HFFc6 (cell line): ENCODE measurements at places on chromosomes 1 and 21. TPM values are rescaled to one million over a fixed set of nuclear protein-coding genes. Genes with fewer than 3 reads are reported as not detected.

DNA sequence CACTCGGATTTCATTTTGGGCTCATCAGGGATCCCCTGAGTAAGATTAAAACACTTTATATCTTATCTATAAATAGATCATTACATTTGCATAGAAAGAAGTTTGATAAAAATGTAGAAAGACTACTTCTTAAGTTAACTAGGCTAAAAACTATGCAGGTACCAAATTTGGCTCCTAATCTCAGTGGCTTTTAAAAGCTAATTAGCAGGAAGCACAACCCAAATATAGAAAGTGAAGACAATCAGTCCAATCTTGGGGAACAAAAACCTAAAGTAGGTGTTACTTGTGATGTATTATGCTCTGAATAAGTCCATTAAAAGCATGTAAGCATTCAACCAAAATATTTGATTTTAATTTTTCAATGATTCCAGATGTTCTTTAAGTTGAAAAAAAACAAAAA, 35.4 kb downstream of the SMYD3 start:
- no peaks in the 10 kb centered on the region for H3K36me3 ChIP-seq
- H3K4me3 ChIP-seq: no peak overlapping the region

The OR6N1 gene
- total RNA-seq: not detected in 3 replicates

- H3K4me1 ChIP-seq: no peaks in the 10 kb centered on the region
- H3K27ac ChIP-seq: no peak overlapping the region
- no peaks in the 10 kb centered on the region for H3K27me3 ChIP-seq
- no peak overlapping the region for H3K4me3 ChIP-seq
Measured at GRCh38 chr1:90384193-90384592, 332.9 kb downstream of the BARHL2 start.

The NCSTN gene
- total RNA-seq: 111 to 149 TPM (median 133 TPM) in 3 replicates

DNA sequence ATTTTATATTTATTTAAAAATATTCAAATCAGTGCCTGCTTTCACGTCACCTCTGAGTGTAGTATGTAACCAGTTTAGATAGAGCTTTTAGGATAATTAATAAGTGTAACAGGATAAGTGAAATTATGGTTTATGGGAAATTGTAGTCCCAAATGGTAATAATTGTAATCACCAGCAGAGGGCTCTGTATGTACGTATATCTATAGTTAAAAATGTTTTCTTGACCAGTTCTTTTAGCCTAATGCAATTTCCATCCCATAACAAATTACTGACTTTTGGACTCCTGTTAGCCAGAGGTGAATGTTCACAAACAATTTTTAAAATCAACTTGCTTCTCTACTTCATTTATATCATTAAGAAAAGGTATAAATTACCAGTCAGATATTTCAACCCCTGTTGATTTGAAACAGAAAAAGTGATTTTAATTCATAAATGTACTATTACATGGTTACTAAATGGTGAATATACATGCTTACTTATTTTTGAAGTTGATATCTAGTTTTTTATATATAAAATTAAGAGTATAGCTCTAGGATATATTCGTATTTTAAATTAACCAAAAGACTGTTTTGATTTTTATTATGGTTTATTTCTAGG, 25.3 kb downstream of the SLC30A7 start:
- H3K4me3 ChIP-seq: no peak overlapping the region
- peak; percentile 55 for DNase-seq
- peaks cover 13% of the 10 kb centered on the region for H3K36me3 ChIP-seq
- H3K27ac ChIP-seq: no peak overlapping the region
- no peaks in the 10 kb centered on the region; the same call in 1 of the 2 replicates for H3K27me3 ChIP-seq
- H3K4me1 ChIP-seq: peaks cover 28% of the 10 kb centered on the region

DNA sequence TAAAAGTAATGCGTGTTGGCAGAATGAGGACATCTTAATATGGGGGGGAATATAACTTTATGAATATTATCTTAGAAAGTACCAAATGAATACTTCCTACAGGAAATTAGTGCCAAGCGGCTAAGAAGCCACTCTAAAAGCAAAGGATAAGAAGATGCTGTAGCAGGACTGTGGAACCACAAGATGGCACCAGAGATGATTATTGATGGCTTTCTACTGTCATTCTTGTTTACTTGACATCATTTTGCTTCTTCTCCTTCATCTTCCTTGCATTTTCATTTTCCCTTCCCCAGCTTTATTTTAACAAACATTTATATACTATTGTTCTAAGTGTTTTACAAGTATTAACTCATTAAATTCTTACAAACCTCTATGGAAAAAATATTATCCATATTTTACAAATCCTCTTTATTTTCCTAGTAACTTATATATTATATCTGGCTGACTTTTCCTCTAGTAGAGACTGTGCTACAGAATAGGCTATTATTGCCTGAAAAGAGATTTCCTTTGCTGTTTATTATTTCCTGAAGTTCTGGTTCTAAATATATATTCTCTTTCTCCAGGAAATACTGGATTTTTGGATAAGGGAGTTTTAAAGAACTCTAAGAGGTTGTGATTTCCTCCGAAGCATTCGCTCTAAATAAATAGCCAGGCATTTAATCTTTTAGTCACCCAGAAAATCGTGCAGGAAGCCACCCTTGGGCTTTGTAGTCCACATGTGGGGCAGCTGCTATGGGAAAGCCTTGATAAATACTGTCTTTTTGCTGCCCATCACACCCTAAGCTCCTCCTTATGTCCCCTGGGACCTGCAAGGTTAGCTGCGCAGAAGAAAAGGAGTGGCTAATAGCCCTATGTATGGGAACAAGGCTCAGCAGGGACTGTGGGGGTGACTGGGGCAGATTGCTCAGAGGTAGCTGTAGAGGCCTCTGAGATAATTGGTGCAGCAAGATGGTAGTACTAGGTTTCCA, 69.8 kb downstream of the TPR start:
- no peaks in the 10 kb centered on the region for H3K36me3 ChIP-seq
- peaks cover 2% of the 10 kb centered on the region; the same call in 1 of the 2 replicates for H3K27me3 ChIP-seq
- DNase-seq: peak; percentile 30
- H3K27ac ChIP-seq: no peak overlapping the region
- no peaks in the 10 kb centered on the region for H3K4me1 ChIP-seq
- H3K4me3 ChIP-seq: no peak overlapping the region

DNA sequence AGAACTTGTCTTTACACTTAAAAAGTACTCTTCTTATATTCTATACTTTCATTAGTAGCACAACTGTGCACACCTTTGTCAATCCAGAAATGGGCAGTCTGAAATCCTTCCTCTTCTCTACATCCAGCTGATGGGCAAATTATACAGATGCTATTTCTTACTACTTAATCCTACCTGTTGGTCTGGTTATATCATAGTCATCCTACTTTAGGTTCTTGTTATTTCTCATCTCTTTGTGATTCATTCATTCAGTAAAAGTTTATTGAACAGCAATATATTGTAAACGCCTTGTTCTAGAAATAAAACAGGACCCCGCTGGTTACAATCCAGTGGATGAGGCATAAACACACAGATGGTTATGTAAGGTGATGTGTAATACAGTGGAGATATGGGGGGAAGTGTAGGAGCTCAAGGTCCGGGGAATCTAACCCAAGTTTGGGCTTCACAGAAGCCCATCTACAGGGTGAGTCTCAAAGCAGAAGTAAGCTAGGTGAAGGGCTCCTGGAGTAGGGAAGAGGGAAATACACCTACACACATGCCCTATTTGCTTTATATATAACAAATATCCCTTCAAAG, 11.8 kb upstream of the FUBP1 start:
- no peak overlapping the region for H3K27ac ChIP-seq
- peaks cover 24% of the 10 kb centered on the region for H3K36me3 ChIP-seq
- H3K4me1 ChIP-seq: peaks cover 51% of the 10 kb centered on the region
- H3K4me3 ChIP-seq: no peak overlapping the region
- H3K27me3 ChIP-seq: no peaks in the 10 kb centered on the region

GRCh38 chr1:55506740-55507577, 291.8 kb upstream of the USP24 start:
- H3K4me1 ChIP-seq: peaks cover 50% of the 10 kb centered on the region
- peak overlapping the region; percentile 80 for H3K27ac ChIP-seq
- H3K27me3 ChIP-seq: no peaks in the 10 kb centered on the region; the same call in 1 of the 2 replicates
- peak overlapping the region; percentile 51 for H3K4me3 ChIP-seq
- peak; percentile 57 for DNase-seq
- no peaks in the 10 kb centered on the region for H3K36me3 ChIP-seq

DNA sequence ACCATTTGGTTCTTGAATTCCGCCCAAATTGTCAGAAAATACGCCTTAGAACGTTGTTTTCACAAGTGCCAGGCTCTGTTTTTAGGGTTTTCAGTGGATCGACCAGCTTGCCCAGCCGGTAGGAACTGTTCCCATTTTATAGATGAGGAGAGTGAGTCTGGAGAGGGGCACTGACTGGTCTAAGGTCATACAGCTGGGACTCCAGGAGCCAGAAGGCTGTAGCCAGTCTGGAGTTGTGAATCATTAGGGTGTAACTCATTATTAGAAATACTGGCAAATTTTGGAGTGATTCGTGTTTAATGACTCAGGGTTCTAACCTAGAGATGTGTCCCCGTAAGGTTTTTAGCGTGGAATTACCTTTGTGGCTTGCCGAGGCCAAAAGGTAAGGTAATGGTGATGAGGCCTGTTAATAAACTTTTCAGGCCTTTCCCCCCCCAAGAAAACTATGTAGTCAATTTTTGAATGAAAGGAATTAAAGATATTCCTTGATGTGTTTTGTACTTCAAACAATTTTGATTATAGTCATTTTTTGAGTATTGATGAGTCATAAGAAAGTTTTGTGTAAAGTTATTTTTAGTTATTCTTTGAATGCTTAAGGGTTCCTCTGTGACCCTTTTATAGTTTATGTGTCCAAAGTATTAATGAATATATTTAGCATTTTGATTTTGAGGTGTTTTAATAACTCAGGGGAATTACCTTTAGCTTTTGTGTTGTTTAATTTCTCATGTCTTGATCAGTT, 2.1 kb downstream of the DYRK1A start:
- H3K4me3 ChIP-seq: peak overlapping the region; percentile 94
- peak overlapping the region; percentile 97 for H3K27ac ChIP-seq
- H3K36me3 ChIP-seq: peaks cover 9% of the 10 kb centered on the region
- no peaks in the 10 kb centered on the region; the same call in 1 of the 2 replicates for H3K27me3 ChIP-seq
- peak; percentile 67 for DNase-seq
